ENCODE measurements at places on chromosomes 3 and 15.

DNA sequence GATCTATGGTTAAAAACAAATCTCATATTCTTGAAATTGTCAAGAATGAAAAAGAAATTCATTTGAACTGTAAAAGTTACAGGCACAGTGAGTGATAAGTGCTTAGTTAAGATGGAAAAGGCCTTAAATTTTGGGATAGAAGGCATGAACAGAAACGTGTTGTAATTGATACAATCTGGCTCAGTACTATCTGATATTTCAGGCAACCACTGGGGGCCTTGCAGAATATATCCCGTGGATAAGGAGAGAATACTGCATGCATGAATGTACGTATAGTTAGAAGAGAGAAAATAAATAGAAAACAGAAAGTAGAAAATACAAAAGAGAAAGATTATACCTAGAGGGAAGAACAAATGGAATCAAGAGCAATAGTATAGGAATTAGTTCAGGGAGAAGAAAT is 741.4 kb upstream of the CCDC54 start:
- no peaks in the 10 kb centered on the region for H3K27me3 ChIP-seq
- H3K4me1 ChIP-seq = no peaks in the 10 kb centered on the region
- DNase-seq = no peak
- H3K4me3 ChIP-seq = no peak overlapping the region
- H3K36me3 ChIP-seq = no peaks in the 10 kb centered on the region

DNA sequence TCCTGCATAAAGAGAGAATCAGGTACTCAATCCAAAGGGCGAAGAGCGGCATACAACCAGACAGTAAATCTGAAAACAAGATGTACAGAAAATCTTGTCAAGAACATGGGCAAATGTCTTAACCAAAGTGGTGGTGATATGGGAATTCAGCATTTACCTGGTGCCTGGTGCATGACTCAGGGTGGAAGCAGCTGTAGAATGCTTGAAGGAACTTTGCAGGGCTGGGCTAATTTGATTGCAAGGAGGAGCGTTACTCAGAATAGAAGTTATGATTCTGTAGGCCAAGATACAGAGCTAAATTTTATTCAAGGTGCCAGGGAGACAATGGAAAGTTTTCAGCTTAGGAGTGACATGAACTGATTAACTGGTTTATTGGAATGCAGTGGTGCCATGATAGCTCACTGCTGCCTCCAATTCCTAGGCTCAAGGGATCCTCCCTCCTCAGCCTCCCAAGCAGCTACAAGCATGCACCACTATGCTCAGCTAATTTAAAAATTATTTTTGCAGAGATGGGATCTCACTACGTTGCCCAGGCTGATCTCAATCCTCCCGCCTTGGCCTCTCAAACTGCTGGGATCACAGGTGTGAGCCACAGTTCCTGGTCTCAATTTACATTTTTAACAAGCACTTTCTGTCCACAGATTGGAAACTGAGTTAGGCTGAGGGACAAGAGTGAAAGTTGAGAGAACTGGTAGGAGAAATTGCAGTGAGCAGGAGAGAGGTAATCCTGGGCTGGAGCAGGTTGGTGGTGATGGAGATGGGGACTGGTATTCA is 91.5 kb upstream of the TBC1D5 start:
- H3K36me3 ChIP-seq = no peaks in the 10 kb centered on the region
- peaks cover 8% of the 10 kb centered on the region for H3K27me3 ChIP-seq
- H3K4me1 ChIP-seq = no peaks in the 10 kb centered on the region
- no peak overlapping the region for H3K27ac ChIP-seq
- no peak overlapping the region for H3K4me3 ChIP-seq

DNA sequence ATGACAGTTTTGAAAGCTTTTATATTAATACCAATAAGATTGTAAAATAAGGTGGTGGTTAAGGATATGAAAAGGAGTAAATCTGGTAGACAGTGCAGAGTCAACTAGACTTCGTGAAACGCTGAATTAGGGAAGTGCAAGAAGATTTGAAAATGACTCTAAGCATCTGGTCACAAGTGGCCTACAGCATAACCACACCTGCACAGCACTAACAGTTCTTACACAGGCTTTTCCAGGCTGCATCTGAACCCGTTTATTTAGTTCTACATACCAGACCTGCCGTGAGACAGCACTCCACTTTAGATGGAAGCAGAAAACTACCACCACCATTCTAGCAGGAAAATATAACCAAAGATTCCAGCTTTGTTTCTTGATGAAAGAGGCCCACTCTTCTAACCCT is 1.9 kb downstream of the DMXL2 start:
- H3K4me3 ChIP-seq = no peak overlapping the region
- H3K36me3 ChIP-seq = peaks cover under 1% of the 10 kb centered on the region
- H3K27me3 ChIP-seq = peaks cover 32% of the 10 kb centered on the region
- H3K27ac ChIP-seq = no peak overlapping the region

GRCh38 chr3:186281176-186281575 is 80.9 kb downstream of the DGKG start:
- no peaks in the 10 kb centered on the region for H3K36me3 ChIP-seq
- no peaks in the 10 kb centered on the region for H3K4me1 ChIP-seq
- H3K27ac ChIP-seq = no peak overlapping the region

DNA sequence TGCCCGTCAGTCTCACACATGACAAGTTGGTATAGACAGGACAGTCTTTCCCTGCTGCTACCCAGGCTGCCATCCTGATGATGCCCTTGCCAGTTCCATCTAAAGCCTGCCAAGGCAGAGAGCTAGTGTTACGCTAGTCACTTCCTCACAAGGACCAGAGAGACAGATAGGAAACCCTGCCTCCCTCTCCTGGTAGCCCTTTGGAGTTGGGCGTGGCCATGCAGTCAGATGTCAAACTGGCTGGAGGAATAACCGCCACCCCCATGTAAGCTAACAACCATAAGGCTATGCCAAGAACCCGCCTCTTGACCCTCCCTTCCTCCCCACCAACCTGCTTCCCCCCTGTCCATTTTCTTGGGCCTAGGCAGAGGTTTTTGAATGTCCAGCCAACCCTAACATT is 2.8 kb downstream of the TMEM115 start:
- DNase-seq = no peak
- H3K4me3 ChIP-seq = no peak overlapping the region
- H3K4me1 ChIP-seq = peaks cover 54% of the 10 kb centered on the region
- H3K27me3 ChIP-seq = no peaks in the 10 kb centered on the region
- H3K27ac ChIP-seq = no peak overlapping the region

DNA sequence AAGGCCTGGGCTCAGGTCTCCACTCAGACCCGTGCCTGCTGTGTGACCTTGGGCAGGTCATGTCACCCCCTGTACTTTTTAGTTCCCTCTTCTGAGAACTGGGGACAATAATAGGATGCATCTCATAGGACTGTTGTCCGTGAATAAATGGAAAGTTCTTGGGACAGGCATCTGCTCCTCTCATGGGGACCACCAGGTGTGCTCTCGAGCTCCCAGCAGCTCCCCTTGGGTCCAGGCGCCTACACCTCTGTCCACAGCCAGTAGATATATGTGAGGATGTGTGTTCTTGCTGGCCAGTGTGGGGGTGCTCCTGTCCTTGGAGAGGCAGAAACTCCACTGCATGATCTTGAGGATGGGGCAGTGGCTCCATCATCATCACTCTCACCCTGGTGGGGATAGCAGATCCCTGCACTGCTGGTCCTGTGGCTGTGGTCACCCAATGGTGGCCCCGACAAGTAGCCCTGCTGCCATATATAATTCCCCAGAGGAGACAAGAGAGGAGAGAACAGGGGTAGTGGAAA is 257.6 kb upstream of the TLE3 start:
- no peaks in the 10 kb centered on the region for H3K36me3 ChIP-seq
- peaks cover 48% of the 10 kb centered on the region for H3K27me3 ChIP-seq
- H3K4me1 ChIP-seq = no peaks in the 10 kb centered on the region
- H3K27ac ChIP-seq = no peak overlapping the region
- DNase-seq = no peak
- H3K4me3 ChIP-seq = no peak overlapping the region

GRCh38 chr3:194205675-194206133 is 69.8 kb downstream of the HES1 start:
- peaks cover 28% of the 10 kb centered on the region for H3K27me3 ChIP-seq
- peaks cover 3% of the 10 kb centered on the region for H3K36me3 ChIP-seq
- no peak overlapping the region for H3K27ac ChIP-seq

DNA sequence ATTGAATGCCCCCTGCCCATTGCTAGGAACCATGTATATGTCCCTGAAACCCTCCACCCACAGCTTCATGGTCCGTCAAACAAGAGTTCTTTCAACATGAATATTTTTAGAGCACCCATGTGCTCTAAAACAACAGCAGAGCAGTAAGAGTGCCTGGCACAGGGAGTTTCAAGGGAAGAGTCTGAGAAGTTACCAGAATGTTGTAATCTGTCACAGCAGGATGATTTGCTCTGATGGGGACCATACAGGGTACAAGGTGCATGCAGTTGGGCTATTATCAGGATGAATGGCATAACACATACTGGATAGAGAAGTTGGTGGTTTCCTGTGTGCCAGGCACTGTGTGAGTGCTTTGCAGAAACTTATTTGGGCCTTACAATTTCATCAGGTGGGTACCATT is 27.8 kb upstream of the FLNB start:
- no peaks in the 10 kb centered on the region for H3K36me3 ChIP-seq
- H3K4me3 ChIP-seq = no peak overlapping the region
- no peaks in the 10 kb centered on the region for H3K27me3 ChIP-seq
- no peak for DNase-seq
- peaks cover 30% of the 10 kb centered on the region for H3K4me1 ChIP-seq

Measured in activated naive CD4-positive, alpha-beta T cell treated with anti-CD3 and anti-CD28 coated beads, Interleukin-2, amount 10 ng/mL, durations not matched to agents 7 days and 5 days (primary cell).